ENCODE measurements at places on chromosomes 11 and 22.
A peak's percentile ranks its signal among the peaks of the same experiment; 100 is the strongest.

GRCh38 chr11:86896441-86896841 lies 58.8 kb downstream of the FZD4 start:
- DNase-seq: peak; percentile 56

DNA sequence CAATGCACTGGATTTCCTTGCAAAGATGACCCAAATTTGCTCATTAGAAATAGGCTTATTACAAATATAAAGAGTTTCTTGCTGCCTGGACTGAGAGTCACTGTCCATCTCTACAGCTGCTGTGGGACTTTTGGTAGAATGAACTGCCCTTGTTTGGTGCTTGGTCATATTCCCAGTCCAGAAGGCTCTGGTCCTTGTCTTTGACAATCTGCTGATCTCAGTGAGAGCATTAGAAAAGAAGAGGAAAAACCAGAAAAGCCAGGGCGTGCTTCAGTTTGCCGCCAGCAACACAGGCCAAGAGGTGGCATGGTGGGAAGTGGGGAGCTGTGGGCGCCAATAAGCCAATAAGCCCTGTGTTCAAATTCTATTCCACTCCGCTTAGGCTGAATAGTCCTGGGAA lies 48.2 kb upstream of the PARVA start:
- DNase-seq: no peak

DNA sequence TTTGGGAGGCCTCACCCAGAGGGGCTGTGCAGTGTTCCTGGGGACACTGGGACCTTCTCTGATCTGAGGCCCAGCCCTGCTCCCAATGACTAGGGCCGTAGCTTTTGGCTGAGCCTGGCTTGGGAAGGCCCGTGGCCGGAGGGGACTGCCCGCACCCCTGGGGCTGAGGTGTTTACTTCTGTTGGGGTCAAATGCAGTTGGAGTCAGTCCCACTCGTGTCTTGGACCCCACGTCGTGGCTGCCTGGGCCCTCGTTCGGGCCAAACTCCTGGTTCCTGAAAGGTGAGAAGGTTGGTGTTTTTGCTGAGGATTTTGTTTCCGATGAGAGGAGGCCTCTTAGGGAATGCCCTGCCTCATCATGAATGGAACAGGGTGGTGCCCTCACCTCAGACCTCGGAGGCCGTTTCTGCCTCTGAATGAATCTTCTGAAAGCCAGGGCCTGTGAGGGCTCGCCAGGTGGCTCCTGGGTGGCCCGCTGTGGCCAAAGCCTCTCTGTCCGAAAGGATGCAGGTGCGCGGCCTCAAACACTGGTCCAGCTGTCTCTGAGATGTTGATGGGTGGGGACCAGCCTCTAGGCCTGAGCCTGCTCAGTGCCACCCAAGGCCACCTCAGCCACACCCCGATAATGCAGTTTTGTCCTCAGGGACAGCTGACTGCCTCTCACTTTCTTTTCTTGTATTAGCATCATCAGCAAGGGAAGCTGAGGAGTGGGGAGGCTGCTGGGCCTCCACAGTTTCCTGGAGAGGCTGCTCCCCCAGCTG lies 40.3 kb upstream of the A4GALT start:
- DNase-seq: no peak

GRCh38 chr22:39471381-39472141 lies 14.7 kb downstream of the MGAT3 start:
- no peak for DNase-seq

DNA sequence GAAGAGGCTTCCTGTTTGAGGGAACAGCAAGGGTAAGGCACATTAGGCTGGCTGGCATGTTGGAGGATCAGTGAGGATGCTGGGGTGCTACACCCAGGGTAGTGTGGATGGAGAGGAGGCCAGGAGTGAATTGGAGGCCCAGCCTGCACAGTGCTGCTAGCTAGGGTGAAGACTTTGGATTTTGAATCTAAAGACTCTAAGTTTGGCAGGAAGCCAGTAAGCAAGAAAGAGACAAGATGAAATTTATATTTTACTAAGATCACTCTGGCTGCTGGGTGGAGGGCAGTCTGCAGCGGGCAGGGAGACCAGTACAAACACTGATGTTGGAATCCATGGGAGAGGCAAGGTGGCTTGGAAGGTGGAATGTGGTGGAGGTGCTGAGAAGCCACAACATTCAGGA lies 43.6 kb downstream of the TSPAN18 start:
- no peak for DNase-seq

- no peak for DNase-seq
Observed at GRCh38 chr22:48736593-48737460, 1090.8 kb downstream of the BRD1 start.

DNA sequence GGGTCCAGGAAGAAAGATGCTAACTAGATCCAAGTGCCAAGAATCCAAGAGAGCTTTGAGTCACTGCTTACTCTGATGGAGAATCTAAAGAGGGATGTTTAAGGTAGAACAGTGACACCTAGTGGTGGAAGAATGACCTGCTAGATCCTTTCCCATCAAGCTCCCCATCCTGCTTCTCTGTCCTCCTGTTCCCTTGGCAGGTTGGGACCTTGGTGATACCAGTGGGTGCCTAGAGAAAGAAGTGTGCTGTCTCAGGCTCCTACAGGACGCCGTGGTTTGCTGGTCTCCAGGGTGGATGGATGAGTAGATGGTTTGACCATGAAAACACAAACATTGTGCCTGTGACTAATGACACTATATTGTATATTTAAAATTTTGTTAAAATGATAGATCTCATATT lies 383.7 kb downstream of the TMEM135 start:
- peak; percentile 77 for DNase-seq

DNA sequence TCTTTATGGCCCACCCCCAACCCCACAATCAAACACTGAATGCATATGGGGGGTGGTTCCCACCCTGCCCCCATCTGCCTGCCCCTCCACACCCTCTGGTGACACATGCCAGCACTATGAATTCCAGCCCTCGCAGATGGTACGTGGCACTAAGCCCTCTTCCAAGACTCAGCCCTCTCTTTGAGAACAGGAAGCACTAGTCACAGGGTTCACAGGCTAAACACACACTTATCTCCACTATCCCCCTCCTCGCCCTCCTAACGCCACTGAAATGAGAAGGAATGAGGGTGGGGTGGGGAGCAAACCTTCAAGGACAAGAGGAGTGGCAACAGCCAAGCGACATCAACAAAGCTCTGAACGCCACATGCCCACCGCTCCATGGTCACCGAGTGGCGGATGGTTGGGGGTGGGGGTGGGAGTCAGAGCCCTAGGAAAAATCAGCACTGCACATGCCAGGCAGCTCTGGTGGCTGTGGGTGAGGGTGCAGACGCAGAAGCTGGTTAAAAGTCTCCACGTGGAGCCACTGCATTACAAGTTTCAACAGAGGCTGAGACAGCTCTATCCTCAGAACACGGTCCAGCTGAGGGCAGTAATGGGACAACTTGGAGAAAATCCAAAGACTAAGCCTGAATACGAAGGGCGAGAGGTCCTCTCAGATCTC lies 33.6 kb downstream of the TMEM184B start:
- peak; percentile 80 for DNase-seq

DNA sequence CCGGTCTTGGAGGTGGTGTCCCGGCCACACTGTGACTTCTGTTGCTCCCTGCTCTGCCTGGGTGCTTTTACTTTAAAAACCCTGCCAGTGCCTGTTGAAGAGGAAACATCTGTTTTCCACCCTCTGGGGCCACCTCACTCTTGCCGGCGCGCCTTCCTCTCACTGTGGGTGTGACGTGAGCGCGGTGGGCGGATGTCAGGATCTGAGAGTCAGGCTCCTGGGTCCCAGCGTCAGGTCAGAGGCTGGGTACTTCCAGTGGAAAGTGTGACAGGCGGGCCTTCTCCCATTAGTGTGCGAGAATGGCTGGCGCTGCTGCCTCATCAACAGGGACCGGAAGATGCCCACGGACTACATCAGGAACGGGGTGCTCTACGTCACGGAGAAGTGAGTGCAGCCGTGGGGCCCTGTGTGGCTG lies 54.2 kb downstream of the GRAMD4 start:
- no peak for DNase-seq

DNA sequence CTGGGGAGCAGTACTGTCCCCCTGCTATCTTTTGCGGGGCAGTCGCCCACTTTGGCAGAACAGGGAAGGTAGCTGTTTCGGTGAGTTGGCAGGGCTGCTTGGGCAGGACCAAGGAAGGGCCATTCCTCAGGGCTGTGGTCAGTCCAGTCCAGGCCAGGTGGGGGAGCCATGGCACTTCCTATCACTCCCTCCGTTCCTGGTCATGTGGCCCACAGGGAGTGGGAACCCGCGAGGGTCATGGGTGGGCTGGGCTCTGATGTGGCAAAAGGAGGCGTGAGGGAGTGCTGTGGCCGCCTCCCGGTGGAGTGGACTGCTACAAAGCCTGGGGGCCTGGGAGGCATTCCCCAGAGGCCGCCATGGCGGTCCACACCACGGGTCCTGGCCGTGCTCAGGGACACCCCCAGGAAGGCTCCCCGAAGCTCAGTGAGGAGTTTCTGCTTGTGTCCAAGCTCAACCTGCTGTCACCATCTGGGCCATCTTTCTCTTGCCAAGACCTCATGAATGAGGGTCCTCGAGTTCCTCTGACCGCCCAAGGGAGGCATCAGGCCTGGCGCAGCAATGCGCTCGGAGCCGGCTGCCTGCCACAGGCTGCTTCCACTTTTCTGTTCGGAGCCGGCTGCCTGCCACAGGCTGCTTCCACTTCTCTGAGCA lies 11.9 kb downstream of the CHID1 start:
- DNase-seq: no peak

DNA sequence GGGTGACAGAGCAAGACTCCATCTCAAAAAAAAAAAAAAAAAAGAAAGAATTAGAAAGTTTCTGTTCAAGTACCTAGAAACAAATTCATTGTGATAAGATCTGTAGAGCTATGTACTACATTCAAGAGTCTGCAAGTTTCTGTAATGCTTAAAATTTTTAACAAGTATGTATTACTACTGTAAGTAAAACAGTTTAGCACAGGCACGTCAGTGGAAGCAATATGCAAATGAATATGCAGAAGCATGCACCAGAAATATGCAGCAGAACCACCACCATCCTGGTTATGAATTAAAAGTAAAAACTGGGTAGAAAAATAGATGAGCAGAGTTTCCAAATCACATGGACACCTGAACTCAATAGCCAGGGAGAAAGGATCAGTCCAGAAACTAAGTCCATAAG lies 19.3 kb downstream of the SBF2 start:
- no peak for DNase-seq

DNA sequence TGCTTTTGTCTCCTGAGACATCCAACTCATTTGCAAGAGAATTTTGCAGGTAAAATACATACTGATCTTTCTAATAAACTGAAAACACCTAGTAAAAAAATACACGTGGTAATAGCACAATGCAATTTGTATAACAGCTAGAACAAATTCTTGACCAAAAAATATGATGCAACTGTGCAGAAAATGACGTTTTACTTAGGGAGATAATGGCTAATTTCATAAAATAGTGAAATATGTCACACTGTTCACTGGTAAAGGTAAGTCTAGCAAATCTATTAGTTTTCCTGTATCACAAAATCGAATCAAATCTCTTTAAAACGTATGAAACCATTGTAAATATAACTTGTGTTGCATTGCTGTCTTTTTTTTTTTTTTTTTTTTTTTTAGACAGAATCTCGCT lies 130.0 kb downstream of the VPREB1 start:
- DNase-seq: no peak

- DNase-seq: no peak
Observed at GRCh38 chr22:19928207-19928606, 13.4 kb upstream of the COMT start.

- no peak for DNase-seq
Observed at GRCh38 chr11:66015454-66015881, 3.7 kb downstream of the CST6 start.

DNA sequence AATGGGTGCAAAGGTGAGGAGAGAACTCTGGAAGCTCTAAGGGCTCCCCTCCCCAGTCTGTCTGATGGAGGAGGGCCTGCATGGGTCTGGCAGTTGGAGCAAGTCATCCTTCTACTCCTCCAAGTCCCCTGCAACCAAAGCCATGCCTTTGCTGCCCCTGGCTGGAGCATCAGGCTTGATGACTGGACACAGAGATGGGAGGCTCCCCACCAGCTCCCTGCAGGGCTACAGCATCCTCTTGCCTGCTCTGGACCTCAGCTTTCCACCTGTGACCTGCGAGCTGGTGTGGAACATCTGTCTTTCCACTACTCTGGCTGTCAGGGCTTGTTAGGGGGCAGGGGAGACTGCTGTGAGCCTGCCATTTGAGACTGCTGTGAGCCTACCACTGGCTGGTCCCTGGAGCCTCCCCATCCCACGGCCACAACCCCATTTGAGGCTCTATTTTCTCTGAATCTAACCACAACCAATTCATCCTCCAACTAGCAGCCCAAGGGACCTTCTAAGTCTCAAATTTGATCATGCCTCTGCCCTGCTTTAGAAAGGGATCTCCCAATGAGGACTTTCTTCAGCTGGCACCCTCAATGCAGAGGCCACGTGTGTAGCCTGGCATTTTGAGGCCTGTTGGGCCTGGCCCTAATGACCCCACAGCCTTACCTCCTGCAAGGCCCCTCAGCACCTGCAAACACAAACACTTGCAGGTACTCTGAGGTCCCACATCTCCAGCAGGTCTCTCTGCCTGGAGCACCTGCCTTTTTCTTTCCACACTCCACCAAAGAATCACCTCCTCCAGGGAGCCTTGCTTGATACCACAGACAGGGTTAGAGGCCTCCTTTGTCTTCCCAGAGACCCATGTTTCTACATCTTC lies 9.9 kb downstream of the P2RY6 start:
- DNase-seq: no peak

- DNase-seq: no peak
Observed at GRCh38 chr11:45455536-45455935, 169.4 kb upstream of the SYT13 start.

DNA sequence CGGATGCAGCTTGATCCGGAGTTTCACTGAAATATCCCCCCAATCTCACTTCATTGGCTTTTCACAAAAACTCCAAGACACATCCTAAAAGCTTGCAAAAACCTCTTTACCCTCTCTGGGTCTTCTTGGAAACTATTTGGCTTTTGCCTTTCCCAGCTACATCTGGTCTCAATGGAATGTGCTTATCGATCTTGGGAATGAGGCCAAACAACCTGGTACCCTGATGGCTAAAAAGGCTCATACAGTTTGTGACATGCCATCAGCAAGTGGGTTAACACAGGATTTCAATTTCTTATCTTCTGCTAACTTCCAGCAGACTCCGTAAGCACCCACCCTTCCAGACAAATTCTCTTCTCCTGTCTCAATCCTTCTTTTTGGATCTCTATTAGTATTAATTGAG lies 45.9 kb upstream of the TEAD1 start:
- no peak for DNase-seq

DNA sequence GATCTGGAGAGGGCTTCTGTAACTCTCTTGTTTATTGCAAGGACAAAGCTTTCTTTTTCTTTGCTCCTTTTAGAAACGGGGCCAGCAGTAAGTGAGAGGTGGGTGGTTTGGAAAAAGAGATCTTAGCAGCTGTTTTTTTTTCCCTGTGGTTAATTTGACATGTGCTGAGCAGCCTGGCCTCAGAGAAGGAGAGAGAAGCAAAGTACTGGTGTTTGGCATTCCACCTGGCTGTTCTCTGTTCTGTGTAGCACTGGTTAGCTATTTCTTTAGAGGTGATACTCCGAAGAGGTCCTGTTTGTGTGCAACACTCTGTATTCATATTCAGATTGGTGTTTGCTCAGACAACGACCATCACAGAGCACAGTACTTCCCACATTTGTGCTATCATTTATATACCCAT lies 80.8 kb upstream of the SORL1-AS1 start:
- no peak for DNase-seq

Data from stromal cell of bone marrow (primary cell).